SK-N-SH (cell line): ENCODE measurements at places on chromosomes 13 and 19. TPM values are rescaled to one million over a fixed set of nuclear protein-coding genes. Genes with fewer than 3 reads are reported as not detected.

DNA sequence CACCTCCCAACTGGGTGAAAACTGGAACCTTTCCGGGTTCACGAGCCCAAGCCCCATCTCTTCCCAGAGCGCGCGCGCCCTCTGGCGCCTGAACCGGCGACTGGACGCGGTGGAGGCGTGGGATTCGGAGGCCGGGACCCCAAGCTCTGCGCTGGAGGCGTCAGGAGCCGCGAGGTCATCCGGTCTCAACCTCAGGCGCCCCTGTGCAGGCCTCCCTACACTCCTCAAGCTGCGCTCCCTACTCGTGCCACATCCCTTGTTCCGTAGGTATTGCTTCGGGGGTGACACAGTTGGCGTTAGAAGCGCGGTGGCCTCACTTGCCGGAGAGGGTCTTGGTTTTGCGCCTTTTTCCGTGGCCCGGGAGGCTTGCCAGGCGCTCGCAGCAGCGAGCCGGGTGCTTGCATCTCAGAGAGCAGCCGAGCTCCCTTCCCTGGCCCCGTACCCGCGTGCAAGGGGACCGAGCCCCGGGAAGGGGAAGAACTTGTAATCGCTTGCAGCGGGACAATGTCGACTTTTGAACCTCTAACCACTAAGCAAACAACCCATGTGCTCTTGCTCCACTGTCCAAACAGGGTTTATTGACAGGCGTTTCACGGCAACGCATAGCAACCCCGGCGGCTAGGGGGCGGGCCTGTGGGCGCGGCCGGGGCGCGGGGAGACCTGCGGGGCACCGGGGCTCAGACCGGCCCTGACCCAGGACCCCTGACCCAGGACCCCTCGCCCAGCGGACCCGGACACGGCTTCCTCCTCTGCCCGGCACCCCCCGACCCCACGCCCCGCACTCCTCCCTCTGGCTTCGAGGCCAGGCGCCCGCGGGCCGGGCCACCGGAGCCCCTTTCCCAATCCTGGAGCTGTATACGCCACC lies 8.5 kb downstream of the CDX2 start:
- H3K4me1 ChIP-seq = no peaks in the 10 kb centered on the region
- peaks cover 64% of the 10 kb centered on the region for H3K27me3 ChIP-seq
- H3K36me3 ChIP-seq = no peaks in the 10 kb centered on the region
- no peak overlapping the region for H3K27ac ChIP-seq
- peak overlapping the region; percentile 49; the same call in 1 of the 2 replicates for H3K4me3 ChIP-seq

Gene LGALS16
- polyA plus RNA-seq = not detected in 2 replicates

Gene THSD1
- 8.9 and 10.1 TPM in 2 replicates for polyA plus RNA-seq

GRCh38 chr19:31226151-31226935 lies 122.9 kb downstream of the TSHZ3 start:
- no peak overlapping the region for H3K27ac ChIP-seq
- H3K4me3 ChIP-seq = no peak overlapping the region
- no peaks in the 10 kb centered on the region for H3K4me1 ChIP-seq
- no peaks in the 10 kb centered on the region for H3K36me3 ChIP-seq

DNA sequence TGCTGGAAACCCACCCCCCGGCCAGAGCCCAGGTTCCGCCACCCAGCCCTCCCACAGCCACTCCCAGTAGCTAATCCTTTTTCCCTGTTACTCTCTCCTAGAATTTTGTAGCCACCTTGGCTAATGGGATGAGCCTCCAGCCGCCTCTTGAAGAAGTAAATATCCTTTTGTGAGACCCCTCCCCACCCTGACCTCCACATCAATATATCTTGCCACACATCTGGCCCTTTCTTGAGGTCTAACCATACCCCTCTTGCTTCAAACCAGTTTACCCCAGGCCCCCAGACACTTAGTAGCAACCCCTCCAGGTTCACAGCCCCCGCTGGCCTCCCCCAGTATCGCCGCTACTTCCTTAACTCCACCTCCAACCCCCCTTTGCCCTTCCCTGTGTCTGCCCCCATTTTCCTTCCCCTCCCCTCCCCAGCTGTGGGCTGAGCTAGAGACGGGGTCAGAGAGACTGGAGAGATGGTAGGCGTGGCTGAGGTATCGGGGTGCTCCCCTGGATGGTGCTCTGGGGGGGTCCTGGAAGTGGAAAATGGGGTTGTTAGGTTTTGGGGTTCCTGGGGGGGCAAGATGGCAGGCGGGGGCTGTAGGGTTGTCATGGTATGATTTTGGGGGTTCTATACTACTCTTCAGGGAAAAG lies 2.8 kb downstream of the PRMT1 start:
- H3K36me3 ChIP-seq = peaks cover 27% of the 10 kb centered on the region; the same call in 1 of the 2 replicates
- no peak for DNase-seq
- peak overlapping the region; percentile 36; the same call in 1 of the 2 replicates for H3K27ac ChIP-seq
- H3K4me3 ChIP-seq = no peak overlapping the region
- no peaks in the 10 kb centered on the region for H3K27me3 ChIP-seq
- peaks cover 25% of the 10 kb centered on the region; the same call in 1 of the 2 replicates for H3K4me1 ChIP-seq
